Naive thymus-derived CD4-positive, alpha-beta T cell (primary cell): ENCODE measurements at places on chromosomes 2 and 18. TPM values are rescaled to one million over a fixed set of nuclear protein-coding genes. Genes with fewer than 3 reads are reported as not detected.

Gene PLA2R1
- total RNA-seq: not detected

DNA sequence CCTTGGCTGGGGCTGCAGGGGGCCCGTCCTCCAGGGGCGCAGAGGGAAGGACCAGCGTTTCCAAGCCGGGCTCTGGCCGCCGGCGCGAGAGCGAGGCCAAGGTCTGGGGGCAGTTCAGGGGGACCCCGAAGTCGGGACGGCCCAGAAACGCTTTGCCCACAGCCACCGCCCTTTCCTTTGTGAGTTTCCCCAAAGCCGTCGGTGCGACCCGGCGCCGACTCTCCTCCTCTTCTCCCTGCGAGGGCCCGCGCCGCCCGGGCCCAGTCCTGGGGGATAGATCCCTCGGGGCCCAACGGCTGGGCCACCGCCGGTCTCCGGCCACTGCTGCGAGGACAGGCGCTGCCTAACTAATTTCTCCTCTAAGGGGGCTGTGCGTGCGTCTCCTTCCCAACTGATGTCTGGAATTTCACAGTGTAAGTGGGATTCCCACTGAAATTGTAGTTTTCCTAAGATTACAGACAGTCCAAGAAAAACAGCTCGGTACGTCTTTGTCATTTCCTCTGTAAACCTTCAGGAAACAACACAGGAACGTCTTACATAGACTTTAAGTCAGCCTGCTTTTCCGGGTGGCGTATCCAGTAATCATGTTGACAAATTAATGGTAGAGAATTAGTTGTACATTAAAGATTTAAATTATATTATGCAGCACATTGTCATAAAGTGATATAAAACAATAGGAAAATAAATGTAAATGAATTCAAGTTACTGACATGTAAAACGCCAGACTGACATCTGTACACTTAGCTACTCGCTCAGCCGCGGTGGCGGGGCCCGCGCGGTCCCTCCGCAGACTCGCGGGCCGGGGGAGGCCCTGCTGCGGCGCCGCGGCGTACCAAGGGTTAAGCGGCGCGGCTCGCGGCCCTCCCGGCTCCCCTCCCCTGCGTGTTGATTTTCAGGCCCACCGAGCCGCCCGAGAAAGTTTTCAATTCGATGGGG, 139.4 kb upstream of the SIX3 start:
- no peak for DNase-seq

DNA sequence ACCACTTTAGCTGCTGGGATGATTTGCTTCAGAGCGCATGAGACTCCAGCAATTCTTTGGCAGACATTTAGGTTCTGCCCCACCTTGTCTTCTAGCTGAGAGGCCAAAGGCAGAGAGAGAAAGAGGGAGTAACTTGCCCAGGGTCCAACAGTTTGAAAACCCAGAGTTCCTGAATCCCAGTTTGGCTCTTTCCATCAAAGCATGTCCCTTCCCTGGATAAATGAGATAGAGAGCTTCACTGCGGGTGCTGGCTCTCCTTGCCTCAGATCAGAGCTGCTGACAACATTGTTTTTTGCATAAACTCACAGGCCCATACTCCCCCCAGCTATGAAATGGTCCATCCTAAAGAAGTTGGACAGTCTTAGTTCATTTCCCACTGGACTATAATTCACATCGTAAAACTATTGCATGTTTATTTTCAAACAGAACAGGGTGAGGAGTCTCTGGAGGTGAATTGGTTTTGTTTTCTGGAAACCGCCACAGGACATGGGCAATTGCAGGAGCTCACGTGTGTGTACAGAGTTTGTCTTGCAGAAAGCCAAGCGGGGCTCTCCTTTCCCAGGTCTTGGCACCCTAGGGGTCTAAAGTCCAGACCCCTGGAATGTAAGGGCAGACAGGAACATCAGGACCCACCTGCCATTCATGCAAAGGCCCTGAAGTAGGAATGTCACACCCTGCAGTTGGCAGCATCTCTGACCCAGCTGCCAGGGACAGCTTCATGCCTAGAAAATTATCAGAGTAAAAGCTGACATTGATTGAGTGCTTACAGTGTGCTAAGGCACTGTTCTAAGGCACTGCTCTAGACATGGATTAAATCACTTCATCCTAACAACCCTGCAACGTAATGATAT, 25.0 kb upstream of the SLC14A2 start:
- DNase-seq: no peak

DNA sequence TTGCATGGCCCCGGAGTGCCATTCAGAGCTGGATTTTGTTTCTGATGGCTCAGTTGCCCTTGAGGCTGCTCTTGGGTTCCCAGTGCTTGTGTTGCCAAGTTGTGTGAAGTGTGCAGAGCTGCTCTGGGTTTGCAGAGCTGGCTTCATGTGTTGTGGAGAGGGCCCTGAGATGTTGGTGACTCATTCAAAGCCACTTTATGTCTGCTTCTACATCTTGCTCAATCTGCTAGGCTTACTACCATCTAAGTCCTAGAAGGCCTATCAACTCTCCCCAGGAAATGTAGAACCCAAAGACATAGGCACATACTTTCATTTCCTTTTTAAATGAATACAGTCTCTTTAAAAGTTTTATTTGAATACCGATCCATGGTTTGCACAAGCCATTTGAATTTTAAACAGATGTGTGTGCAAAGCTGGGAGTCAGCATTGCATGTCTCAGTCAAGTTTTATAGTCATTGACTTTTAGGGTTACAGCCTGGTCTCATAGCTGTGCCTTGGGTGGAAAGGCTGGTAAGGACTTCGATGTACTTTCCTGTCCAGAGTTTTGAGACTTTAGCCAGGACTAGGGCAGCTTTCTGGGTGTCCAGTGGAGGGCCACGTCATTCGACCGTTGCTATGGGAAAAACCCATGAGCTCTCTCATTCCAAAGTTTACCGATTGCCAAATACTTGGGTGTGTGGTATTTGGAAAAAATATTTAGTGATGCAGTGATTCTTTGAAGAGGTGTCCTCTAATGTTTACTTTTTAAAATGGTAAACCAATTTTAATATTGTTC, 105.0 kb downstream of the LTBP1 start:
- no peak for DNase-seq

- peak; percentile 42 for DNase-seq
These were observed 32.1 kb downstream of the MAP4K4 start for GRCh38 chr2:101729521-101730190.

DNA sequence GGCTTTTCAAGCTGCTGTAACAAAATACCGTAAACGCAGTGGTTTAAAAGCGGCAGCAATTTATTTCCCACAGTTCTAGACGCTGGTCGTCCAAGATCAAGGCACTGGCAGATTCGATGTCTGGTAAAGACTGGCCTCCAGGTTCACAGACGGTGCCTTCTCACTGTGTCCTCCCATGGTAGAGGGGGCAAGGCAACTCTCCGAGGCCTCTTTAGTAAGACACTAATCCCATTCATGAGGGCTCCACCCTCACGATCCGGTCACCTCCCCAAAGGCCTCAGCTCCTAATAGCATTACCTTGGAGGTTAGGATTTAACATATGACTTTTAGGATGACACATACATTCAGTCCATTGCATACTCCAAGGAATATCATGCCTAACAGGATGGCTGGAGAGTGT, 117.2 kb downstream of the SH3RF3 start:
- no peak for DNase-seq

GRCh38 chr2:127173057-127173456, 47.0 kb downstream of the CYP27C1 start:
- no peak for DNase-seq

DNA sequence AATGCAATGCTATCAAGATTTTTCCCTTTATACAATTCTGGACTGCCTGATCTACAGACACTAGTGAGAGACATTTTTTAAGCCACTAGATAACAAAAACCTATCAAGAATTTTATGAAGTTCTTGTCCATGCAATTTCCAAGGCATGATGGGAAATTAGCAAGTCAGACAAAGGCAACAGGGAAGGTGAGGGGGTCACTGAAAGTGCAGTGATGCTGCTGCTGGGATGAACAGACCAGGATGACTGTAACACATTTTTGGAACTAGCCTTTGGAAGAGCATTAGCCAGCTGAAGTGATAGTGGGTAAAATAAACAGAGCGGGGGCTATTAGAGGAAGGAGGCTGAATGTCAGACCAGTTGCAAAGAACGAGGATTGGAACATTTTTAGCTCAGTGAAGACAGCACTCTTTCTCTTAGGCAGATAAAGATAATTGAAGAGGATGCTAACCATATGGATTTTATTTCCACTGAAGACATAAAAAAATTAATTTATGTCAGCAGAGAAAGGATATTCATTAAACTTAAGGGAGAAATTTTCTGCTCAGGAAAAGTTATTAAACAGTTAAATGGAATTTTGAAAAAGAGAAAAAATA, 17.9 kb downstream of the NRXN1 start:
- no peak for DNase-seq

- DNase-seq: no peak
These were observed 133.6 kb downstream of the FIGN start for GRCh38 chr2:163602196-163602595.

DNA sequence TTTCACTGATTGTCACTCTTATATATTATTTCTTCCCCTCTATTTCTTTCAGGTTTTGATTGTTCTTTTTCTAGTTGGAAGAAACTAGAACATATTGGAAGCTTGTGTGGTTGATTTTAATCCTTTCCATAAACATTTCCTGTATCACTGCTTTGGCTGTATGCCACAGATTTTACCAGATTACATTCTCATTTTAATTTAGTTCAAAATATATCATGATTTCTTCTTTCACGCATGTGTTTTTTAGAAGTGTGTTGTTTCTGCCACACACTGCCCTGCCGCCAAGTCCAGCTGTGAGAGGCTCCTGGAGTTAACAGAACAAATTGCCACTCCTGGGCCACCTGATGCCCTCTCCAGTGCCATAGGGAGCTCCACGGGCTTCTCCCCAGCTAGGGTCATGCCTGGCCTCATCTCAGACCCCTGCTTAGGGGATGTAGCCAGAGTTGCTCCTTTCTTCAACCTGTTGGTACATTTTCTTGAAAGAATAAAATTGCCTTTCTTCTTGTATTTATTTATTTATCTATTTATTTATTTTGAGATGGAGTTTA, 206.2 kb upstream of the COPS8 start:
- no peak for DNase-seq

GRCh38 chr2:154484338-154485099, 214.0 kb upstream of the KCNJ3 start:
- no peak for DNase-seq

- no peak for DNase-seq
These were observed 117.4 kb downstream of the ETAA1 start for GRCh38 chr2:67514515-67514914.

DNA sequence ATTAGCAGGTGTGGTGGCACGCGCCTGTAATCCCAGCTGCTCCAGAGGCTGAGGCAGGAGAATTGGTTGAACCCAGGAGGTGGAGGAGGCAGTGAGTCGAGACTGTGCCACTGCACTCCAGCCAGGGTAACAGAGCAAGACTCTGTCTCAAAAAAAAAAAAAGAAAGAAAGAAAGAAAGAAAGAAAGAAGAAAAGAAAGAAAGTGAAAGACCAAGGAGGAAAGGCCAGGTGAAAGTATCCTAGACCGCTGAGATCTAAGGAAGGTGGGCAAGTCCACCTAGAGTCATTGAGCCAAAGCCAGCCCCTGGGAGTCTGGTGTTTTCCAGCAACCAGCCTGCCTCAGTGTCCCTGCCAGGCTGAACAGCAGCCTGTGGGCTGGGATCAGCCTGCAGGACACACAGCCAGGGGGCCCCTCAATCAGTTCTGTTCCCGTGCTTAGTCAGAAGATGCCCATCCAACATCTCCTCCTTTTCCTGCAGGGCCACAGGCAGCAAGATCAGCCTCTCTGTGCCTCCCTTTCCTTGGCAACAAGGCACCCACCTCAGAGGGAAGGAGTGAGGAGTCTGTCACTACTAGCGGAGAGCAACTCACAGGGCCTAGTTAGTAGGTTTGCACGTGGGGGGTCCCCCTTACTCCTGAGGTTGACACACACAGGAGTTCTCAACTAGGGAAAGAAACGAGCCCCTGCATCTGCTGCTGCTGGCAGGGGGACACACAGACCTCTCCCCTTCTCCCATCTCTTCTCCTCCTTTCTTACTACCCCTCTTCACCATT, 64.1 kb downstream of the SMAD7 start:
- DNase-seq: no peak

Gene HOXD11
- not detected for total RNA-seq

GRCh38 chr2:120488531-120488930, 142.6 kb downstream of the INHBB start:
- DNase-seq: no peak

DNA sequence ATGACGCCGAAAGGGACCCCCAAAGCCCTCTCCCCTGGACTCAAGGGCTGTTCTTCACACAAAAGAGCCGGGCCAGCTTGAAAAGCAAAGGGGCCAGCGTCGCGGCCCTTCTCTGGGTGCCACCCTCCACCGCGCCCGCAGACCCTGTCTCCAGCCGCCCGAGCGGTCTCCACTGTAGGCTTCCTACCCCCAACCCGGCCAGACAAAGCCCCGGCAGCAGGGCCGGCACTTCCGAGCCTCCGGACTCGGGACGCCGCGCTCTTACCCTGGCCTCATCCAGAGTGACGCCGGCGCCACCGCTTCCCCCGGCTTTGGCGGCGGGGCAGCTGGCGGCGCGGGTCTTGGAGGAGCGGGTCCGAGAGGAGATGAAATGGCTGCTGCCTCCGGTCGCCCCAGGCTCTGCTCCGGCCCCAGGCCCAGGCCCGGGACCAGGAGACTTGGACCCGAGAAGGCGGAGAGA, 603 bp downstream of the ATAD2B start:
- DNase-seq: peak; percentile 10

DNA sequence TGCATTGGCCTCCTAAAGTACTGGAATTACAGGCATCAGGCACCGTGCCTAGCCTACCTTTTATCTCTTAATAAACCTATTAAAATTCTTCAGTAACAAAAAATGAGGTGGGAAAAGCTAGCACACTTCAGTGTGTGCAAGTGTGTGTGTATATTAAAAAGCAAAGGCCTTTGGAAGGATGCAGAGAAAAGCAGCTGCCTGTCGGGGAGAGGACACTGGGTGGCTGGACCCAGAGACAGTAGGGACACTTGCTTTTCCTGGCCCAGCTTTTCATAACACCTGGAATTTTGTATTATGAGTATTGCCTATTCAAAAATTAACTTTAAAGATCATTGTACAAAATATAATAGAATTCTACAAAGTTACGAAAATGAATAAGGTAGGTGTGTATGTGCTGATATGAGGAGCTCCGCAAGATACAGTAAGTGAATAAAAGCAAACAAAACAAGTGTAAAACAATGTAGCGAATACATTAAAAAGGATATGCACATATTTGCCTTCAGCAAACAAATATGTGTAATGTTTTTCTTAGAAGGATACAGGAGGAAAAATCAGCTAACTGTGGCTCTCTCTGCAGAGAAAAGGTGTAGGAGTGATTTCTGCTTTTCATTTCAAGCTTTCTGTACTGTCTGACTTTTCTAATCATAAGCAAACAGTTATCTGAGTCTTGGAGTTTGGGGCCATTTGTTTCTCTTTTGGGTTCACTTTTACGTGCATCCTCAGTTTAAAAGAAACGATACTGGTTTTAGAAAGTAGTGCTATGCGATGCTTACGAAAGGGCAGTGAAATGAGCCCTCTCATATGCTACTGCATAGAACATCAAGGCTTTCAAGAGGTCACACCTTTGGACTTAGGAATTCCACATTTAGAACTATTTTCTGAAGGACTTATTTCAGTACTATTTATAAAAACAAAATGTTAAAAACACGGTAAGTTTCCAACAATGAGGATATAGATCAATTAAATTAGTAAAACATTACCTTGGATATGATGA, 70.8 kb downstream of the USP40 start:
- no peak for DNase-seq

- DNase-seq: no peak
These were observed 4.1 kb downstream of the CCDC195 start for GRCh38 chr2:224711859-224712665.

Gene DNAH6
- total RNA-seq: 1.3 TPM
